AML-193 (cell line): ENCODE measurements at places on chromosomes 5 and 9.

DNA sequence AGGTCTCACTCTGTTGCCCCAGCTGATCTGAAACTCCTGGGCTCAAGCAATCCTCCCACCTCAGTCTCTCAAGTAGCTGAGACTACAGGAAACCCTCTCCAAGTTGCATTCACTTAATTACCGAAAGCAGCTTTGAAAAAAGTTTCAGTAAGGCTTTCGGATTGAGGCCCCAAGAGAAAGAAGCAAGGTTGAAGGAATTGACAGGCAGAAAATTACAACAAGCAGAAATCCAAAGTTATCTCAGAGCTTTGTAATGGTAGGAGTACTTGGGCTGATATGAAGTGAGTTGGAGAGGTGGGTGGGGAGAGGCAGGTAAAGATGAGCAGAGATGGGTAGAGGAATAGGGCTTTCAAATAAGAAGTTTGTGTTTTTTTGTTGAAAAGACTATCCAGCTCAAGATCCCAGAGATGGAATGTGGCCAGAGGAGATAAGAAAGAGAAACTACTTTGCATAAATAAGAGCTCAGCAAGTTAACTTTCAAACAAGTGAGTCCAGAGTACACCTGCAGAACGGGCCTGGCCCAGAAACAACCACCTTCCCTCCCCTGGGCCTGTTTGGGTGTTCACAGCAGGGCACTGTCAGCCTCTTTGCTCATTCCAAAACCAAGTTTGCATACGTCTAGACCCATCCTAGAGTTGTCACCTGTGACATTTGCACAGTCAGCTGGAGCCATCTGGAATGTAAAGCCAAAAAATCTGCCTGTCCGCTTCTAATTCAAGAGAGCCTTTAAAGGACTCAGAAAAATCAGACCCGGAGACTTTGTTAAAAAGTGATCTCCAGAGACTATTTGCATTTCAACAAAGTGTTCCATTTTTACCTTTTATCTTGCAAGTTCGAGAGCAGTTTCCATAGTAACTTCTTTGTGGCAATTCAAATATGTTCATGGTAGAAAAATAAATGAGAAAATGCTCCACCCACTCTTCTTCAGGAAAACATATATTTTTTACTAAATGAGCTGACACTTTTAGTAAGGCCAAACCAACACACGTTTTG lies 2.2 kb upstream of the CLINT1 start:
- DNase-seq = no peak

DNA sequence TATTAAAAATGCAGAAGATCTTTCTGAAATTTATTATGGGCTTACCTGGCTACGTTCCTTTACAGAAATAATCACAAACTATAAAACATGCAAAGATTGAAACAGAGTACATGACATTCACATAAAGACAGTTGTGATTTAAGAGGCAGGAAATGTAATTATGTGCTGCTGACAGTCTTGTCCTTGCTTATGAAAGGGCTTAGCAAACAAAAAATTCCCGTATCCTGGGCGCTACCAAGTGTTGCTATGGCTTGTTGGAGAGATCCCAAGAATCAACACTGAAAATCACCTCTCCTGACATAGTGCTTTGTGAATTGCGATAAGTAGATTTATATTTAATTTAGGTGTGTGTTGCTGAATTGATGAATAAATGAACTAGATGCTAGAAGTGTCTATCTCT lies 352.5 kb upstream of the C9orf72 start:
- no peak for DNase-seq

- no peak for DNase-seq
Measured at GRCh38 chr5:1310118-1310517, 15.2 kb upstream of the TERT start.

GRCh38 chr5:153523831-153524230 lies 33.4 kb downstream of the GRIA1 start:
- DNase-seq = no peak

GRCh38 chr5:57642066-57642465 lies 159.5 kb upstream of the ACTBL2 start:
- DNase-seq = no peak

- DNase-seq = no peak
Measured at GRCh38 chr5:11047030-11047429, 286.0 kb upstream of the DAP start.

DNA sequence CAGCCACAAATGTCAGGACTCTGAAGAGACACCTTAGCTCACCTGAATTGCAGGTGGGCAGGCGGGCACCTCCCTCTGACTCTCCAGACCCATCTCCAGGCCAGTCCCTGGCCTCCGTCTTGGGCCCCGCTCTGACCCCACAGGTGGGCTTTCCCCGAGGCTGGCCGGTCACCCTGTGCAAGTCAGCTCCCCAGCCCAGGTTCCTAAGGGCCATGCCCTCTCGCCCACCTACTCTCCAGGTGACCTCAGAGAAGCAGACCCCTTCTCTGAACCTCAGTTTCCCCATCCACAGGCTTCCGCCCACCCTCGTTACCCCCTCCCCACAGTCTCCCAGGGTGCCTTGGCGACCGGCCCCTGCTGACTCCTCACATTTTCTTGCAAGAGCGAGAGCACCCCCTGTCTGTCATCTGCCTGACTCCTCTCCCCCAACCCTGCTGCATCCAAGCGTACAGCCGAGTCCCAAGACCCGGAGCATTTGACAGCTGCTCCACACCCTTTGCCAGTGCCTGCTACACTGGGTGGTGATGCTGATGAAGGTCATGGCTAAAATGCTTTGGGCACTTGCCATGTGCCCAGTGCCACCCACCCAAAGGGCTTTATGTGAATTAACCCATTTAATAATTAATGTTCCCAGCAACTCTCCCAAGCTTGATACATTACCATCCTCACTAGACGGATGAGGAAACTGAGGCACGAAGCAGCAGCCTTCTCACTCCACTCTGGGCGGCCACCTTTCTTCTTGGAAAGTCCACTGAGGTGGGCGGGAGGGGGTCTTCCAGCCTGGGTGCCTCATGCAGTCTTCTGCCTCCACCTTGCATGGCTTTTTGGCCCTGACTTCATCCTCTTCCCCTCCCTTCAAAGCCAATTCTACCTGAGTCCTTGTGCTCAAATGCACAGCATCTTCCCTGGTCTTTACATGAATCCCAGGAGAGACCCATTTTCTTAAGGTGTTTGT lies 51.1 kb upstream of the ORM1 start:
- DNase-seq = peak; percentile 8

- no peak for DNase-seq
Measured at GRCh38 chr5:66174338-66174737, 30.2 kb downstream of the SREK1 start.

DNA sequence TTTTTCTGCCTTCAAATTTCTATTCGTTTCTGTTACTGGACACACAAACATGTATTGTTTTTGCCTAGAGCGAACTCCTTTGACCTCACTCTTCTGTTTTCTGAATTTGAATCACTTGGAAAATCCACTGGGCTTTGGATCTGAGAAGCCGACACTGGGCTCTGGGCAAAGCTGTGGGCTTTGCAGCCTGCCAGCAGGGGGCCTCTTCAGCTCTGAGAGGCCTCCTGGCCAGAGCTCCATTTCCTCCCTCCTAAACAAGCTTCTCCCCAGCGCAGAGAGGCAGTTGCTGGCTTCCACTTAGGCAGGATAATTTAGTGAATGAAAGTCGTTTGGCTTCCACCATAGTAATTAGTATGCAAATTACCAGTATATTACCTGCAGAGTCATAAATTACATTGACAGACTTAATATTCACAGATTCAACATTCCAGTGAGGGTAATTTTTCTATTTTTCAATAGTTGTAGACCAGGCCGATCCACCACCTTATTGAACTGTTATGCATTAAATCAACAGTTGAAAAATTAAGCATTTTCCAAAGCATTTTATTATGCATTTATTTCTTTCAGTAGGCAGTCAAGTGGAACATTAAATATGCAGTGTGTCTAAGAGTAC lies 104.0 kb upstream of the ZNF366 start:
- peak; percentile 36 for DNase-seq

DNA sequence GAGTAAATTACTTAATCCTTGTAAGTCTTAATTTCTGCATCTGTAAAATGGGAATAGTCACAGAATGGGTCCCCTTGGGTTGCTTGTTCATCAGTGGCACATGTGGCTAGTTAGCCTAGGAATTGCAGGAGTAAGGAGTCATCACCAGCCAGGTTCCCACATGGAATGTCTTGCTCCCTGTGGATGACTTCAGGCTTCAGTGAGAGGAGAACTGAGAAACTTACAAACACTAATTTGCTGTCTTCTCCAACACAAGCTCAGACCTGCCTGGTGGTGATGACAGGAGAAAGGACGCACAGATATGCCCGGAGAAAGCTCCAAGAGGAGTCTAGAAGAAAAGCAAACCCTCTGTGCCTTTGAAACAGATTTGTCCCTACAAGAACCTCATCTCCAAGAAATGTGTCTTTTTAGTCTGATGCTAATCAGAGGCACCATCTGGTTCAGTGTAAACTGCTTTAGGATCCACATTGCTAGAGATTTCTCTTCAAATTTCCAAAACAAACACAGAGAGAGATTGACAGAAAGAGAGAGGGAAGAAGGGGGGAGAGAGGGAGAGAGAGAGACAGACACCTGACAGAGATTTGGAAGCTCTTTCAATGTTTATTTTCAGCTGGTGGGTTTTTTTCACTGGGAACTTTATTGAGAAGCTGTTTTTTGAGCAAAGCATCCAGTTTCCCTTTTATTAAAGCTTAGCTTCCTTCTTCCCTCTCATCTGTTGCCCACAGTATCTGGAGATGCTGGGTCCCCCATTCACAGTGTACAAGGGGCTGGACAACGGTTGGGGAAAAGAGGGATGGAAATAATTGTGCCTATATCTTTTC lies 128.3 kb downstream of the DOCK2 start:
- no peak for DNase-seq

GRCh38 chr5:62082370-62082801 lies 223.6 kb upstream of the KIF2A start:
- no peak for DNase-seq

- no peak for DNase-seq
Measured at GRCh38 chr5:98299435-98299834, 474.0 kb upstream of the RGMB start.
